ENCODE measurements at places on chromosomes 4 and X.

DNA sequence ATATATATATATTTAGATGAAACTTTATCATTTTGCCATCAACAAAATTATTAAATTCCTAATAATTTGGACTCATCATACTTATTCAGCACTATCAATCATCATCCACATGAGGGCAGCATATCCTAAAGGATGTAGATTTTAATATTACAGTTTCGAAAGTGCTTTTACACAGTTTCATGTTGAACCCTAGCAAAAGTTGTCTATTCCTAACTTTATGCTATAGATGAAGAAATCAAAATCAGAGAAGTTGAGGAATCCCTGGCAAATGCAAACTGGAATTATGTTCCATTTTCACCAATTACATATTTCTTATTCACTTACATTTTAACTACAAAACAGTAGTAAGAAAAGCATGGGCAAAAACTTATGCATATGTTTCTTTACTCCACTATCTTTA lies 36.6 kb upstream of the UGT2A1 start:
- no peak for DNase-seq

DNA sequence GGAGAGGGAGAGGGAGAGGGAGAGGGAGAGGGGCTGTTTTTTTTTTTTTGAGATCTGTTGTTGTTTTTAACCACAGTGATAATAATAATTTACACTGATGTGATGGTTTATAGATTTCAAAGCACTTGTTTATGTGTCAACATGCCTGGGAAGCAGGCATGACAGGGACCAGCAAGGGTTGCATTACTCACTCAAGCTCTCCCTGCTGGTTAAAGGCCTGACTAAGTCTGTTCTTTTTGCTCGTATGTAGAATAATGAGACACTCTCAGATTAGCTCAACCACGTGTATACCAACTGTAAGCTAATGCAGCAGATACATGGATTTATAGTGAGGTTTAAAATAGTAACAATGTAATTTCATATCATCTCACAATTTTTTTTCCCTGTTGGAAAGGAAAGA lies 134.6 kb upstream of the BOD1L1 start:
- DNase-seq: no peak

- no peak for DNase-seq
Measured at GRCh38 chr4:80540785-80541469, 205.4 kb downstream of the CFAP299 start.

- DNase-seq: no peak
Measured at GRCh38 chr4:160180211-160180610, 1077.3 kb downstream of the RAPGEF2 start.

DNA sequence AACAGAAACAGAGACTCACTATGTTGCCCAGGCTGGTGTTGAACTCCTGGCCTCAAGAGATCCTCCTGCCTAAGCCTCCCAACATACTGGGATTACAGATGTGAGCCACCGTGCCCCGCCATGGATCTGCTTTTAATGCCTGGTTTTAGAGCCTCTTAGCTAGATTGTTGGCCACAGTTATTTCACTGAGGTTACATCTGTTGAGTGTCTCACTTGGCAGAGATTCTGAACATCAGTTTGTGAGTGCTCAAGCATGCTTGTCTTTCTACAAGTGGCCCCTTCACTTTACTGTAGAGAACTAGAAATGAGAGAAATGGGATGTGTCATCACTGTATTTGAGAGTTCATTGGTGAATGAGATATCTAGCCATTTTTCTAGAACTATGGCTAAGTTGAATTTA lies 218.5 kb downstream of the APBB2 start:
- no peak for DNase-seq

- DNase-seq: no peak
Measured at GRCh38 chr4:169622566-169622965, 2.2 kb downstream of the CLCN3 start.

- no peak for DNase-seq
Measured at GRCh38 chr4:142572071-142572470, 274.0 kb downstream of the INPP4B start.

DNA sequence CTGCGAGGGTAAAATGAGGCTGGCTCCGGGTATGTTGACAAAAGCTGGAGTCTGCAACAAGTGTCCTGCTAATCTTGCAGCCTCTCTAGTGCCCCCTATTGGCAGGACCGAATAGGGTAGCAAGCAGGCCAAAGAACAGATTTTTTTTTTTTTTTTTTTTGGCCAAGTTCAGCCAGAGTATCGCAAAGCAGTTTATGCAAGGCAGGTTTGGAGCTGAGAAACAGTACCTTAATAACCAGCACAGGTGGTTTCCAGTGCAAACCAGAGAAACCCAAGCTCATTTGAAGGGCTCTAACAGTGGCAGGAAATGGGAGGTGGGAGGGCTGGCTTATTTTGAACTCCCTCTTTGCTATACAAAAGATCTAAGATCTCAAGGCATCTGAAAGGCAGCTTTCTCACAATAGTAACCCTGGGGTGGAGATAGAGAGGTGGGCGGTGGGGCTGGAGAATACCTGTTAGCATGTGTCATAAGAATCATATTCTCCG lies 38.2 kb upstream of the OCIAD2 start:
- no peak for DNase-seq

All from cerebellar nuclear complex (tissue), 1 donor.